D721Med (cell line): ENCODE measurements at places on chromosomes 4 and X.

DNA sequence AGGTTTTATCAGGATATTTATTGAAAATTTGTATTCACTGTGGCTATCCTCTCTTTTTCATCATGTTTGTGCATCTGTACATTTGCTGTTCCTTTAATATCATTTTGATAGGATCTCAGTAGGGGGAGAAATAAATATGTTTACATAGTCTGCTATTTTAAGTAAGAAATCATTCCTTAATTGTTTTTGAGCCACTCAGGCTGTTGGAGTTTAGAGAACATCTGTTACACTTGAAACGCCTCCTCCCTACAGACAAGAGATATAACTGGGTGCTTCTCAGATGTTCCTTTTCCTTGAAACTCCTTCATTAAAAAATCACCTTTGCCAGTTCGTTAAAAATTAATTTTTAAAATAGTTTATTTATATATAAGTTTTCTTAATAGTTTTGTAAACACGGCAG is 59.4 kb downstream of the QRFPR start:
- no peak for DNase-seq

- no peak for DNase-seq
These were observed 19.5 kb downstream of the CNGA2 start for GRCh38 chrX:151754047-151754429.

GRCh38 chr4:129641179-129641578 is 545.2 kb downstream of the C4orf33 start:
- no peak for DNase-seq

DNA sequence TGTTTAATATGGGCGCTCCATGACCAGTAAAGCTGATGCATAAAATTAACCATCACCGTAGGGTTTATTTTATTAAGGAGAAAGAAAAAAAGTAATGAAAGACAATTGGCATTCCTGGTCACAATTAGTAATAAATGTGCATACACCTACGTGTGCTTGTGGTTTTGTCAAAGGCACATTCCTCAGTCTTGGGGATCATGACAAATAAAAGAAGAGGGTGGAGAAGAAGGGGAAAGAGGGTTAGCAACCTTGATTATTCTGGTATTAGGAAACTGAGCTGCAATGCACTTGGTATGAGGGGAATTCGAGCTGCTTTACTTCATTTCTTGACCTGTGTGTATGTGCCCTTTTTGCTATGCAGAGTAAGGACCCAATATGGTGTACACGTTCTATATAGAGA is 1798.3 kb upstream of the PCDH7 start:
- no peak for DNase-seq

GRCh38 chr4:141142423-141142822 is 9.2 kb upstream of the RNF150 start:
- no peak for DNase-seq

- no peak for DNase-seq
These were observed 58.1 kb upstream of the ADRA2C start for GRCh38 chr4:3708103-3708510.

- DNase-seq, result no peak
These were observed 17.9 kb downstream of the VSIG4 start for GRCh38 chrX:66021765-66022631.
